Muscle of leg (tissue), 16 donors: ENCODE measurements at places on chromosomes 12 and 14. TPM values are rescaled to one million over a fixed set of nuclear protein-coding genes. Genes with fewer than 3 reads are reported as not detected.

Gene YEATS4
- total RNA-seq, result 15.0 TPM

Gene LHX5
- not detected for total RNA-seq

Gene CCNB1IP1
- 76.1 TPM for total RNA-seq

Gene FLVCR2
- total RNA-seq, result 11.0 TPM

Gene CCDC88C
- total RNA-seq, result 12.5 TPM

Gene CCDC197
- 0.04 TPM for total RNA-seq

Gene LTBP2
- total RNA-seq, result 10.5 TPM

Gene KRT77
- not detected for total RNA-seq

Gene AGAP2
- 3.2 TPM for total RNA-seq

Gene PMCH
- not detected for total RNA-seq

Gene ACAD10
- 12.9 TPM for total RNA-seq

Gene TEX52
- total RNA-seq, result not detected

Gene PA2G4
- 97.2 TPM for total RNA-seq

Gene ALDH2
- 14.6 TPM for total RNA-seq

Gene CAPZA3
- not detected for total RNA-seq

Gene LMNTD1
- 0.18 TPM for total RNA-seq

Gene BDKRB2
- 3.5 TPM for total RNA-seq

Gene CFAP54
- total RNA-seq, result 0.35 TPM

Gene ATN1
- 11.1 TPM for total RNA-seq

Gene SLC7A7
- 15.8 TPM for total RNA-seq

Gene MDGA2
- total RNA-seq, result 0.35 TPM

Gene KRT6C
- not detected for total RNA-seq

Gene PPP1R1A
- 17.6 TPM for total RNA-seq

Gene FSCB
- 0.04 TPM for total RNA-seq

Gene RIPK3
- total RNA-seq, result 2.0 TPM

Gene DLGAP5
- total RNA-seq, result 12.4 TPM

Gene PMEL
- 0.62 TPM for total RNA-seq

Gene POTEM
- not detected for total RNA-seq

Gene MYO1H
- total RNA-seq, result not detected

Gene NCOR2
- total RNA-seq, result 48.1 TPM

Gene TRPV4
- 0.13 TPM for total RNA-seq

Gene TTC7B
- total RNA-seq, result 17.6 TPM

Gene DIO3
- total RNA-seq, result 3.3 TPM

Gene BRF1
- total RNA-seq, result 29.9 TPM

Gene GXYLT1
- 12.0 TPM for total RNA-seq
